Naive B cell (primary cell): ENCODE measurements at places on chromosomes 16 and 17.

DNA sequence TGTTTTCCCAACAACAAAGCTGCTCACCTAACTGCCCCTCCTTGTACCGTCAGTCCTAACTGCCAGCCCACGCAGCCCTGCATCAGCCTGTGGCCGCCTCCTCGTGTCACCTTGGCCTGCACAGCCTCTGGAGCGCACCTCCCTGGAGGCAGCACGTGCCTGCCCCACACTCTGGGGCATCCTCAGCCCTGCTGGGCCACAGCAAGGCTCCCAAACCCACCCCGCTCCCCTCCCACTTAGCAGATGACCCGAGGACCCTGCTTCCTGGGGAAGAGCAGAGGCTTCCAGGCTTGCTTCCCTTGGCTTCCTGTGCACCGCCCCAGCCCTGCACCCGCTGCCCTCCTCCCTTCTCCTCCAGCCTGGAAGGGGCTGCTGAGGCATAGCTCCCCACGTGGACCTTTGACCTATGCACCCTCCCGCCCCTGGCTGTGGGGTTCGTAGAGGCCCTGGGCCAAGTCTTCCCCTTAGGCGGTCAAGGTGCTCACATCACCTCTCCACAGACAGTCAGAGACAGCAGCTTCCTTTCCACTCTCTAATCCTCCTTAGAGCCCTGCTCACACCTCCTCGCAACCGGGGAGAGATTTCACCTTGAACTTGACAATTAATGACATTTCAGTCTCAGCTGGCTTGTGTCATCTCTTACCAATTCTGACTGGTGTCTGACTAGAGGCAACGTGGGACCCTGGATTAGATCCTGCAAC, 115.0 kb downstream of the MGAT5B start:
- no peak for DNase-seq

GRCh38 chr16:49061137-49061714, 220.4 kb downstream of the CBLN1 start:
- DNase-seq: no peak

- peak; percentile 76 for DNase-seq
Measured at GRCh38 chr17:57987581-57988300, at the start of gene VEZF1. VEZF1 (minus strand) TSS chr17:57988254; CDS start chr17:57988111, 143 bp downstream.

GRCh38 chr17:28688481-28688880, 23.2 kb downstream of the PROCA1 start:
- no peak for DNase-seq

DNA sequence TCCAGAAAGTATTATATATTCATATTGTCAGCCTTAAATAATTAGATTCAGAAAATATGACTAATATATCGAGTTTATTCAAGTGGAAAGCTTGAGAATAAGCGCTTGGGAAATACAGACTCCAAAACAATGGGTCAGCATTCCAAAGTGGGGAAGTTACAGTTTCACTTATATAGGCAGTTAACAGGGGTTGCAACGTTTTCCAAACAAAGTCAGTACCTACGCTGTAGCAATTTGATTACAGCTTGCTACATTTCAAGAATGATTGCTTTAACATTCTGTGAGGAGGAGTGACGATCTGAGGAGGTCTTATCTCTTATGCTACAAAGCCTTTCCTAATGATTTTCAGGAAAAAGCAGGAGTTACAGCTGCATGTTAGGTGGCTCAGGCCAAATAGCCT, 34.2 kb upstream of the HS3ST3A1 start:
- no peak for DNase-seq

DNA sequence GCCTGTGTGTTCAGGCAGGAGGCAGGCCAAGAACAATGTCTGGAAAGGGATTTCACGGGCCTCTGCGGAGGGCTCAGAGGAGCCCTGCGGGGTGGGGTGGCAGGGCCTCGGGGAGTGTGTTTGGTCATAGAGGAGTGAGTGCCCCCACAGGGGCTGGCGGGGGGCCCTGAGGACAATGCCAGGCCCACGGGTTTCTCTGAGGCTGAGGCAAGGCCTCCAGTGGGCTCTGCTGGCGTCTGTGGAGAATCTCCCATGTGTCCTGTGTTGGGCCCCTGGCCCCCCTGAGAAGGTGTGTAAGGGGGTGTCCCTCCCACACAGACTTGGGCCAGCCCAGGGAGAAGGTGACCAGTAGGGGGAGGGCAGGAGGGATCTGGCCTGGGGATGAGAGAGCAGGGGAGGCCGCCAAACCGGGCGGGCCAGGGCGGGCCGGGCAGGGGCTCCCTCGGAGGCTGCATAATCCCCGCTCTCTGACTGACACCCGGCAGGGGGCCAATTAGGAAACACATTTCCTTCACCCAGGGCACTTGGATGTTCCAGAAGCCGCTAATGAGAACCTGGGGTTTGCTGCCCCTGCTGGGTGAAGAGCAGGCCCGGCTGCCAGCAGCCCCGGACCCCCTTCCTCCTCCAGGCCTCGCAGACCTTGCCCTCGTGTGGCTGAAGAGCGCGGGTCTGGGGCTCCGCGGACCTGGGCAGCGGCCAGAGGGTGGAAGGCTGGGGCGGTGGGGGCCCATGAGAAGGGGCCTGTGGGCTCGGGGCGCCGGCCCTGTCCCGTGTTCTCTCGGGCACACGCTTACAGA, 204.2 kb downstream of the NTN1 start:
- no peak for DNase-seq

- no peak for DNase-seq
Measured at GRCh38 chr17:60423865-60424264, 1.6 kb downstream of the CHCT1 start.

- no peak for DNase-seq
Measured at GRCh38 chr17:13099926-13100325, 82.1 kb upstream of the ELAC2 start.
